Stimulated activated CD4-positive, alpha-beta T cell treated with anti-CD3 and anti-CD28 coated beads, Interleukin-4, amount 100 ng/mL, for 4 hours (primary cell): ENCODE measurements at places on chromosomes 16 and 17.

DNA sequence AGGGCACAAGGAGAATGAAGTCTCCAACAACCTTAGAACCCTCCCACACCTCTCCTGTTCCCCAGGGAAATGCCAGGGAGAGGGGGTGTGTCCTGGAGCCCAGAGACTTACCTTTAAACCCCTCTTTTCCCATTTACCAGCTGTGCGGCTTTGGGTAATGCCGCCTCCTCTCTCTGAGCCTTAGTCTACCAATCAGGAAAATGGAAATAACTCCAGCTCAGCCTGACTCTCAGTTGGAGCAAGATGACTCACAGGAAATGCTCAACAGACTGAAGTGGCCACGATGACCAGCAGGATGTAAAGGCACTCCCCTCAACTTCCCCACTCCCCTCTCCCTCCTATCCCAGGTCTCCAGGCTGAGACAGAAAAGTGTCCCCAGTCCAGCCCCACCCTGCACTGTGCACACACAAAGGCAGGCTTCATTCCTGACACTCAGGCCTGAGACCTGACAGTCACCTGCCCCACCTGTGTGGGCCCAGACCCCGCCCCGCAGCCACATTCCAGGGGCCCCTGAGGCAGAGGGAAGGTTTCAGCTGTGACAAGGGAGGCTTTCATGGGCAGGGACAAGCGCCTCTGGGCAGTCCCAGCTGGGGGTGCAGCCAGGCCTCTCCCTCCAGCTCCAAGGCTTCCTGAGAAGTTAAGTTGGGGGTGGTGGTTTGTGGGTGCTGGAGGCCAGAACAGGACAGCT is 3.0 kb upstream of the KRT15 start:
- DNase-seq = no peak

DNA sequence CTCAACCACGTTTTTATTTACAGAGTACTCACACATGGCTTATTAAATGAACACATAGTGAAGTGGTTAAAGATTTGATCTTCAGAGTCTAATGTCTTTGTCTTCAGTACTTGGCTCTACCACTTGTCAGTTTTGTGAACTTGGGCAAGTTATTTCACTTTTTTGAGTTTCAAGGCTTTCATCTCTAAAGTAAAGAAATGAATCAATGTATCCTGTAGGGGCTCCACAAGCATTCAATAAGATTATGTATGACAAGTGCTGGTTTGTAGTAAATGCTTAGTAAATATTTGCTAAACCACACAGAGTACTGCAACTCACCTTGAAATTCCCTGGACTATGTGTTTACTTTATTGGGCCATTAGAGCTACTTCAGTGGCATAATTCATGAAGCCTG is 446.0 kb upstream of the GOT2 start:
- DNase-seq = no peak

- DNase-seq = no peak
These were observed 52.7 kb downstream of the VMP1 start for GRCh38 chr17:59760160-59760559.

DNA sequence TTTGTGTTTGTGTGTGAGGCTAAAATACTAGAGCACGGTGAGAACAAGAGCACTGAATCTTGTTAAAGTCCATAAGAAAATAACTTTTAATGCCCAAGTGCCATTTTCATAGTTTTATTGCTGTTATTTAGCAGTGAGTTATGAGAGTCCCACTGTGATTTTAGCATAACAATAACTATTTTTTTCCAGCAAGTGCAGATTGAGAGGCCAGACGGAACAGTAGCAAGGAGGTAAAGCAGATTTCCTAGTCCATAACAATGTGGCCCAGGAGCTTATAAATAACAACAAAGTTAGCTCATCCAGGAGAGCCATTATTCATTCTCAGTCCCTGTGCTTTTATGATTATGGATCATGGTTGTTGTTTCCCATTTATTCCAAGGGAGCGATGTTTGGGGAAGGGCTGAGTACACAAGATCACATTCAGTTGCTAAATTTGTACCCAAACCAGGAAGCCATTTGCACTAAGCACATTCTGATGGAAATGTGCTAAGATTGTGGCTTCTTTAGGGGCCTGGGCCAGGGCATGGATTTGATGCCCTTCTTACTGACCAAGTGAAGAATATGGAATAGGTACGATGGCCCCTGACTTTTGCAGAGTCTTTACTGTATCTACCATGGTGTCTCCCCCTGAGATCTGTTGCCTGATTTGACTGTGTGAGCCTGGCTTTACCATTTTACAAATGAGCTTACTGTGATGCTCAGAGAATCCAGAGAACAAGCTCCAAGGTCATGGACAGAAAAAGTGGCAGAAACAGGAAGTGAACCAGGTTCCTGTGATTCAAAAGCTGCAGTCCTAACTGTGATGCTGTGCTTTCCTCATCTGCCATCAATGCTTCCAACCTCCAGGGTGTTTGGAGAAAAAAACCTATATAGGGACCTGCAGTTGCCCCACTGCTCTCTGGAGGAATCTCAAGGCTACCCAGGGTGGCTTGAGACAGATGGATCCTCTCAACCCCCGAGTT is 204.7 kb upstream of the HSBP1 start:
- no peak for DNase-seq

DNA sequence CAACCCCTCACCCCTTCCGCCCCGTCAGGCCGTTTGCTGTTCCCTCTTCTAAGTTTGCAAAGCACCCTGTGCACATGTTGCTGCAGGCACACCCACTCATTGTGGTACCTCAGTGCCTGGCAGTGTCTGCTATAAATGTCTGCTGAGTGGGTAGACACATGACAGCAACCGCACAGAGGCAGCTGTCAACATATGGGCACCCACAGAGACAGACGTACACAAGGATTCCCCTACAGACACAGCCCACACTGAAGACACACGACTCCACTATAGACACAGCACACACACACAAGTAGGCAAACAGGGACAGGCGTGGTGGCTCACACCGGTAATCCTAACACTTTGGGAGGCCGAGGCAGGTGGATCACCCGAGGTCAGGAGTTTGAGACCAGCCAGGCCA is 17.8 kb upstream of the CRK start:
- no peak for DNase-seq

DNA sequence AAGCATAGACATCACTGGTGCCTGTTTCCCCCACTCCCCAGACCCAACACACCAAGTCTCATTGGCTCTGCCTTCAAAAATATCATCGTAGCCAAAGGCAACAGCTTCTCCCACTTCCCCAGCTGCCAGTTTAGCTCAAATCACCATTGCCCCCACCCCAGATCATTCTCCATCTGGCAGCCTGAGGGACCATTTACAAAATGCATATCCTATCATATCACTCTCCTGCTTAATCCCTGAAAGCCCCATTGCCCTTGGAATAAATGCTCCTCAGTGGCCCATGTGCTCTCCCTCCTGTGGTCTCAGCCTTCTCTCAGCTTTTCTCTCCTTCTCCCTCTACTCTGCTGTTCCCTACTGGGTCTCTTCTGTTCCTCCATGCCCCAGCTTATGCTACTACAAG is 68.3 kb downstream of the CACNG3 start:
- no peak for DNase-seq

- no peak for DNase-seq
These were observed 25.3 kb upstream of the BRD7 start for GRCh38 chr16:50393858-50394802.

DNA sequence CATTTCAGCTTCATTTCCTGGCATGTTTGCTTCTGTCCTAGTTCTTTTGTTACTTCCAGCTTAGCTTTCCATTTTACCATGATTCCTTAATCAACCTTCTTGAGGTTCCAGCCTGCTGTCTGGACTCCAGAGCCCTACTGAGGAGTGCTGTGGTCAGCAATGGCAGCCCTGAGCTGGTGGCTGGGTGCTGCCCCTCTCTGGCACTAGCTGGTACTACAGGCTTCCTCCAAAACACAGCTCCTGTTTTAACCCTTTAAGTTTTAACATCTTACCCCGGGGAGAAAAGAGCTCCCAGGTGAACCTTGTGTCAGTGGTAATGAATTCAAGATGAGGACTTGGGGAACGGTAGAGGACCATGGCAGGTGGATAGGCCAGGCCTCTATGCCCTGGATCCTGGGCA is 395.5 kb downstream of the TMEM114 start:
- DNase-seq = no peak

GRCh38 chr17:43784628-43785101 is 4.4 kb downstream of the CFAP97D1 start:
- DNase-seq = no peak

DNA sequence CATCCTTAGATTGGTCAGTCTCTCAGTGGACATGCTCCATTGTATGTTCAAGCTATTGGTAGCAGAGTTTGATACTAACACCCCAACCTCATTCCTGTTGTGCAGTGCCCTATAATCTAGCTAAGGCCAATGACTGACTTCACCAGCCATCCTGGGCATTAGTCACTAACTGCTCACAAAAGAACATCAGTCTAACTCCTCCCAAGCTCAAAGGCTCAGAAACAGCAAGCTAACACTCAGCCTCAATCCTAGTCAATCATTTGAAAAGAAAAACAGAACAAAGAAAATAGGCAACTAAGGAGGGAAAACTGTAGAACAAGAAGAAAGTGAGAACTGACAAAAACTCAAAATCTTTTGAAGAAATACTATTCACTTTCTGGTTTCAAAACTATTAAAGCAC is 199.1 kb upstream of the C17orf78 start:
- no peak for DNase-seq

DNA sequence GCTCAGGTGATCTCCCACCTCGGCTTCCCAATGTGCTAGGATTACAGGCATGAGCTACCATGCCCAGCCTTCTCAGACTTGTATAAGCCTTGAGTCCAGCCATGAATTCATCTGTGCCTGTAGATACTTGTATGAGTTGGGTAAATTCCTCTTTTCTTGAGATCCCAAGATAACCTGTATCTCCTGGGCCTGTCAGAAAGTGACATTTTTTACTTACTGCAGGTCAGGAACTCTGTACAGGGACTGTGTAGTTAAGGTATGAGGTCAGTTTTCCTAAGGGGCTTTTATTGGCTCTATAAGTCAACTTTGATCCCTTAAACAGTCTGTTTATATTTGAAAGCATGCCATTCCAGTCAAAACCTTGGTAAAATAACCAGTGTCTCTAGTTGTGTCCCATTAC is 106.3 kb upstream of the HAS3 start:
- DNase-seq = no peak

- no peak for DNase-seq
These were observed 39.2 kb upstream of the GSE1 start for GRCh38 chr16:85573696-85574641.

GRCh38 chr17:10737736-10738135 is 7.9 kb upstream of the TMEM220 start:
- no peak for DNase-seq

- peak; percentile 53 for DNase-seq
These were observed 12.3 kb downstream of the GLIS2 start for GRCh38 chr16:4328046-4328781.

DNA sequence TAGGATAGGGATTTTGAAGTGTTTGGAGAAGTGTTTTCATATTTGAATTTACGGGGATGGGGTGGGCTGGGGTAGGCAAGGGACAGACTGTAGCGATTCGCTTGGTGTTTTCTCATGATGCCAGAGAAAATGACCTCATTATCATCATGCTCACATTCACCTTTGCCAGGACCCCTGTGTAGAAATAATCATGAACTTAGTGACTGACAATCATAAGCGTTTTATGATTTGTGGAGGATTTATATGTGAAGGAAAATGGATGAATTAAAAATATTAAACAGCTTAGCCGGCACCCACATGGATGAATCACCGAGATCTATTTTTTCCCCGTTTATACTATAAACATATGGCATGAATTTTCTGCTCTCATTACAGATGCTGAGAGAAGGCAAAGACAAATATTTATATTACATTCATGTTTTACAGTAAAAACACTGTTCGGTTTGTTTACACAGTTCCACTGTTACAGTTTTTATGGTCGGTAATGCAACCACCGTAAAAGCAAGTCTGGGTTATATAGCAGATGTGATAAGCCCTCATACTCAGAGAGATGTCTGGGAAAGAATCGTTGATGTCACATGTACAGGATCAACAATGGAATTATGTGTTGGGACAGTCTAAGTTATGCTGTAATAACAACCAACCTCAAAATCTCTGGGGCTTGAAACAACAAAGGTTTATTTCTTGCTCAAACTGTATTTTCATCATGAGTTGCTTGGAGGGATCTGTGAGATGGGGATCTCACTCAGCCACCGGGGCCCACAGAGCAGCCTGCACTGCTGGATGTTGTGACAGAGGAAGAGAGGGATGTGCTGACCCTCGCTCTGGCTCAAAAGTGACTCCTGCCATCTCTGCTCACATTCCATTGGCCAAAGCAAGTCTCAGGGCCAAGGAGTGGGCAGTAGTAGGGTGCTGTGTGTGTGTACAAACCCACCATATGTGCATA is 85.1 kb downstream of the WWOX start:
- no peak for DNase-seq
